ENCODE measurements at places on chromosomes 3 and 15.

- no peak overlapping the region for H3K4me3 ChIP-seq
- no peak for DNase-seq
- peaks cover 14% of the 10 kb centered on the region for H3K4me1 ChIP-seq
- H3K36me3 ChIP-seq, result peaks cover 15% of the 10 kb centered on the region
- H3K27ac ChIP-seq, result no peak overlapping the region
Measured at GRCh38 chr15:76953913-76954312, 22.4 kb downstream of the RCN2 start.

DNA sequence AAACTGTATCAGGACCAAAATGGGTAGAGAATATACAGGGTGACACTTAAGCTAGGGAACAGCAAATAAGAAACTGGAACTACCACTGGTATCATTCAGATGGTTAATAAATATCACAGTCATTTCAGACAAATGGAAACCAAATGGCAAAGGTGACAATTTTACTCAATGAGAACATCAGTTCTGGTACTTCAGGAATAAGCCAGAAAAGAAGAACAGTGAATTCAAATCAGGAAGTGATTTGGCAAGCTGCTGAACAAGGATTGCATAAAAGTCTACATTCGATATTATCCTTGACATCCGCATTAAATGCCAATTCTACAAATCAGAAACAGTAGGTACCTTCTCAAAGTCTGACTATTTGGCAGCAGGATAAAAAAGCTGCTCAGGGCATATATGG is 23.5 kb upstream of the STIMATE start:
- no peaks in the 10 kb centered on the region for H3K27me3 ChIP-seq
- no peak for DNase-seq
- peaks cover 34% of the 10 kb centered on the region for H3K36me3 ChIP-seq
- no peak overlapping the region for H3K4me3 ChIP-seq

DNA sequence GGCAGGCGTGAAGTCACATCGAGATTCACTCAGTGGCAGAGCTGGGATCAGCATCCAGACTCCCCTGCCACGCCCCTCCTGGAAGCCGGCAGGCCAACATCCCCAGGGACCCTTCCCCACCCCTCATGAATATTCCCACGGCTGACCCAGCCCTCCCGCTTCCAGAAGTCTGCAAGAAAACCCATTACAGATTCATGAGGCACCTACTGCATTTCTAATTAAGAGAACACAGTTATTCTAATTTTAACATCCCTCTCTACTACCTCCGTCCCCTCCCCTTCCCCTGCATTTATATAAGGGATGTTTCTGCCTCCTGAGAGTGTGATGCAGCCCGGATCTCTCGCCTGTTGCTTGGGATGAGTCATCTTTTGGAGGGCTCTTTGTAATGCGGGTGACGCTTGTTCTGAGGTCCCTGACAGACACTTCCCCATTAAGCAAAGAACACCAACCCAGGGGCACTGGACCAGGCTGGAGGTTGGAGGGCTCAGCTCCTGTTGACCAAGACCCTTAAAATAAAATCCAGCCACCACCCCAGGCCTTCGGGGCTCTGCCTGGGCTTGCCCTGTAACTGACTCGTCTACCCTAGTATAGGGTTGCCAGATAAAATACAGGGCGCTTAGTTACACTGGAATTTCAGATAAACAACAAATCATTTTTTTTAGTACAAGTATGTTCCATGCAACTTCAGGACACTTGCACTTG is 118.7 kb downstream of the NUP210 start:
- peaks cover 26% of the 10 kb centered on the region for H3K27me3 ChIP-seq
- no peak for DNase-seq
- H3K36me3 ChIP-seq, result no peaks in the 10 kb centered on the region
- peaks cover 16% of the 10 kb centered on the region for H3K4me1 ChIP-seq
- no peak overlapping the region for H3K4me3 ChIP-seq

DNA sequence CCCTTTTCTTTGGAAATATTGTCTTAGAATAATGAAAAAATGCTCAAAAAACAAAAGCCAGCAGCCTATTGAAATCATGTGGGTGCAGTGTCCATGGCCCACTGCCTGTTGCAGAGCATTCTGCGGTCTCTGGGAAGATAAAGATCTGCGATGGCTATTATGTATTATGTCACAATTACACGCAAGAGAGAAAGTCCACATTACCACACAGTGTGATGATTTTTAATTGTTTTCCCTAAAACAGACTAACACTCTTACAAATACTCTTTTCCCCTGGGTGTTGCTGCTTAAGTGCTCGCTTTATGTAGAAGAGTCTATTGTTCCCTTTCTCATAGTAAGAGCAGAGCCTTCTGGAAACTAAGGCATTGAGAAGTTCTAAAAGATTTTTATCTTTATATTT is 32.2 kb downstream of the SSR3 start:
- H3K4me1 ChIP-seq, result peaks cover 42% of the 10 kb centered on the region
- no peak overlapping the region for H3K27ac ChIP-seq
- no peak for DNase-seq
- H3K36me3 ChIP-seq, result peaks cover 20% of the 10 kb centered on the region

- H3K4me3 ChIP-seq, result no peak overlapping the region
- peaks cover 12% of the 10 kb centered on the region for H3K27me3 ChIP-seq
- H3K4me1 ChIP-seq, result peaks cover 4% of the 10 kb centered on the region
- no peak for DNase-seq
- H3K36me3 ChIP-seq, result no peaks in the 10 kb centered on the region
Measured at GRCh38 chr3:128702391-128702790, 23.6 kb upstream of the RAB7A start.

DNA sequence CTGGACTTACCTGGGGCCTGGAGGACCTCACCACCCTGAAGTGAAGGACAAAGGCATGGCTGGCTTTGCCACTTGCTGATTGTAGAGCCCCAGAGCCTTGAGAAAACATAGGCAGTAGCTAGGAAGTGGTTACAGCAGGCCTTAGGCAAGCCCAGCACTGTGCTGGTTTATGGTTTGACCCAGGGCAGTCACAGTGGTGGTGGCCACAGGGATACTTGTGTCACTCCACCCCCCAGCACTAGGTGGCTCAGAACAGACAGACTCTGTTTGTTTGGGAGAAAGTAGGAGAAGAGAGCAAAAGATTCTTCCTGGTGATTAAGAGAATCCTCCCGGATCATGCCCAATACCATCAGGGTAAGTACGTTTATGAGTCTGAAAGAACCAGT is 13.2 kb upstream of the COL8A1 start:
- H3K27ac ChIP-seq, result no peak overlapping the region
- H3K36me3 ChIP-seq, result no peaks in the 10 kb centered on the region
- DNase-seq, result no peak
- H3K4me3 ChIP-seq, result no peak overlapping the region
